ENCODE measurements at places on chromosomes 2 and 18. TPM values are rescaled to one million over a fixed set of nuclear protein-coding genes. Genes with fewer than 3 reads are reported as not detected.

GRCh38 chr2:41782306-41783158, 265.3 kb upstream of the PKDCC start:
- DNase-seq, result peak; percentile 31

- DNase-seq, result no peak
Measured at GRCh38 chr2:148680462-148680861, 35.9 kb downstream of the EPC2 start.

- peak; percentile 45 for DNase-seq
Measured at GRCh38 chr18:21760321-21760720, 19.7 kb downstream of the MIB1 start.

- DNase-seq, result no peak
Measured at GRCh38 chr18:7666195-7666776, 99.2 kb downstream of the PTPRM start.

GRCh38 chr2:197212344-197213262, 98.0 kb downstream of the ANKRD44 start:
- no peak for DNase-seq

DNA sequence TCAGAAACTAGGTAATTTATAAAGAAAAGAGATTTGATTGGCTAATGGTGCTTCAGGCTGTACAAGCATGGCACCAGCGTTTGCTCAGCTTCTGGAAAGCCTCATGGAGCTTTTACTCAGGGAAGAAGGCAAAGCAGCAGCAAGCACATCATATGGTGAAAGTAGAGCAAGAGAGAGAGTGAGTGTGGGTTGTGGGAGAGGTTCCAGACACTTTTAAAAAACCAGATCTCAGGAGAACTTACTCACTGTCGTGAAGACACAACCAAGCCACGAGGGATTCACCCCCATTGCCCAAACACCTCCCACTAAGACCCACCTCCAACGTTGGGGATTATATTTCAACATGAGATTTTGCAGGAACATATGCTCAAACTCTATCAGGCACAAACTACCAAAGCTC, 554.6 kb upstream of the TNP1 start:
- no peak for DNase-seq

- no peak for DNase-seq
Measured at GRCh38 chr18:7321831-7322230, 90.9 kb downstream of the LRRC30 start.

DNA sequence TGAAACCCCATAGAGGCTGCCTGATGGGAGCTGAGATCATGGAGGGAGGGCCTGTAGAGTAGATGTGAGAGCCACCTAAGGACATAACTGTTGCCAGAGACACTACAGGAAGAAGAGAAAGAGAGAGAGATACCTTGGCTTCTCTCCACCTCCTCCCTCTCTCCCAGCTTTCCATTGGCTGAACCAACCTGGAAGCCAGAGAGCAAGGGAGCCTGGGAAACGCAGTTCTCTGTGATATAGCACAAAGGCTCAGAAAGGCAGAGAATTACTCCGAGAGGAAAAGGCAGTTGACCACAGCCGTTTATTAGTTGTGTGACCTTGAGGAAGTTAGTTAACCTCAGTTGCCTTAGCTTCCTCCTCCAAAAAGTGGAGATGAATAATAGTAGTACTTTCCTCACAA, 37.7 kb upstream of the MAT2A start:
- no peak for DNase-seq

GRCh38 chr2:19899985-19900930, 1.5 kb downstream of the TTC32 start:
- DNase-seq, result no peak

DNA sequence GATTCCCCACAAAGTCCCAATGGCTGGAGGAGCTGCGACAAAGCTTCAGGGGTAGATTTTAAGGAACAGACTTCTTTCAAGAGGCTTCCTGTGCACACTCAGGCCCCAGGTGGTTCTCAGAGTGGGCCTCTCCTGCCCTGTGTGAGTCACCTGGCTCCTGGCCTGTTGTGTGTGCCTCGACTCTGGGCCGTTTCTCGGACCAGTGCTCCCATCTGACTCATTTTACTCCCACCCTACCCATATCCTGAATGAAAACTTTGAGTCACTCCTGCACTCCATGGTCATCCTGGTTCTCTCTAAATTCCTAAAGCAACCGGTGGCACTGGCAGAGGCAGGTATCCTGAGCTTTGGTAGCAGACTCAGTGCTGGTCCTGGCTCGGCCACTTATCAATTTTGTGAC, 84.1 kb downstream of the CELF4 start:
- DNase-seq, result no peak

DNA sequence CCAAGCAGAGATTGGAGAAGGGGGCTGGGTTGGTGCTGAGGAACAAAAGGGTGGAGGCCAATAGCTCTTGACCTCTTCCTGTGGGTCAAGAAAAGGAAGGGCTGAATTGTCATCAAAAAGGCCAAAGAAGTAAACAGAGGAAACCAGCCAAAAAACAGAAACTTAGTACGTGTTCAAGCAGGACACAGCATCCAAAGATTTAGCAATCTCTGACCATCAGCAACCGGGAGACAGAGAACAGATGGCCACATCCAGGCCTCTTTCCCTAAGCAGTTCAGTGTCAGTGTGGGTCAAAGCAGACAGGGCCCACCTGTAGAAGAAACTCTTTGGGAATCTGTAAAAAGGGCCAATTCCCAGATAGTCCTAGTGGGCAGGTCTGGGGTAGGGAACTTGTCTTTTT, 2.9 kb downstream of the DNPEP start:
- DNase-seq, result no peak

DNA sequence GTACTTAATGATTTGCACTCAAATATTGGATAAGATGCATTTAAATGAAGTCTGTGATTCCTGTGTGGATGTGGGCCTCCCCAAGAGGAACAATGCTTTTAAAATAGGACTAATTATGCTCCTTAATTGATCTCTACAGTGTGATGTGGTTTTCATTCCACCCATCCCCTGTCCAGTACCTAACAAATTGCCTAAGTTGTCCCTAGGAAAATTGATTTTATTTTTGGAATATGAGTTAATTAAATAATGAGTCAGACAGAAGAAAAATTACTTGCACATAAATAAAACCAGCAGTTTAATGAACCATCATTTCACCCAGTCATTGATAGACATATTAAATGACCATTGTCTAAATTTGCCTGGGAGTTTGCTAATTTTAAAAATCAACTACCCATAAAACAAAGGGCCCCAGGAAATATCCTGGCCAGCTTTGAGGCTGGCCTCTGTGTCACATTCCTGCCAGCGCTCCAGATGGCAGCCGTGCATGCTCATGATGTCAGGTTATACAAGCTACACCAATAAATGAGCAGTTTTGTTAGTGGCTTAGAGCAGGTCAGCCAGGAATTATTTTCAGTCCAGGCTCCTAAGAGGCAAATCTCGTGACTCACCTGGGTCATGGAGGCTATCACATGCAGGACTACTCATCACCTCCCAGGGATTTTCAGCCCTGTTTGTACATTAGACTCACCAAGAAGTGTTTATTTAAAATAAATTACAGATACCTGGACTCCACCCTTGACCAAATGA, 31.9 kb downstream of the ABHD3 start:
- DNase-seq, result no peak

GRCh38 chr2:168722592-168722991, 79.8 kb upstream of the NOSTRIN start:
- DNase-seq, result no peak

- DNase-seq, result no peak
Measured at GRCh38 chr18:79617511-79618500, 61.8 kb upstream of the CTDP1 start.

DNA sequence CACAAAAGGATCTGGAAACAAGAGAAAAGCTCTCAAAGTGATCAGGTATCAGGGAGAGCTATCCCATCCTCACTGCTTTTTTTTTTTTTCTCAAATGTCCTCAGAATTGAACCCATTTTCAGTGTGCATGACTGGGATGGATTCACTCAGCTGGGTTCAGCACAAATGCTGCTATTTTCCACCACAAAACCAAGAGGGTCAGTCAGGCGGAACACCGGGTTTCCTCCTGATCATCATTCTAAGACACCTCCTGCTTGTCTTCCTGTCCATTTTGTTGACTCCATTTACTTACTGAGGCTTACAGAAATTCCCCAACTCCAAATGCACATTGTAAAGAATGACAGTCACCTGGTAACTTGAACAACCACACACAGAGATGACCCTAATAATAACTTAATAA, 39.9 kb downstream of the CYRIA start:
- DNase-seq, result no peak

GRCh38 chr2:28274911-28275685, 117.6 kb upstream of the FOSL2 start:
- no peak for DNase-seq

DNA sequence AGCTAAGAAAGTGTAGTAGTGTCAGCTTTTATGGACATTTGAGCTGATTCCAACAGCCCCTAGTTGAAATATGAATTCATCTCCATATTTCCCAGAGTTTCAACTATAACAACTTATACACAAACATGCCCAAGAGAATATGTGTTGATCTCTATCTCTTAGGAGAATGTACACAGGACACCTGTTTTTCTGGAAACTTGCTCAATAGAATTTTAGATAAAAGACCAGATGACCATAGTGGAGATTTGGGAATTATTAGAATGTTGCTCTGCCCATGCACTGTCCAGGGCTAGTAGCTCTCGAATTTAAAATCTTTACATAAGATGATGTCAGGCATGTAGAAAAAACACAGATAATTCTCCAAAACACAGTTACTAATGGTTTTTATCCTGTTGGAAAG, 162.3 kb upstream of the VRK2 start:
- no peak for DNase-seq

DNA sequence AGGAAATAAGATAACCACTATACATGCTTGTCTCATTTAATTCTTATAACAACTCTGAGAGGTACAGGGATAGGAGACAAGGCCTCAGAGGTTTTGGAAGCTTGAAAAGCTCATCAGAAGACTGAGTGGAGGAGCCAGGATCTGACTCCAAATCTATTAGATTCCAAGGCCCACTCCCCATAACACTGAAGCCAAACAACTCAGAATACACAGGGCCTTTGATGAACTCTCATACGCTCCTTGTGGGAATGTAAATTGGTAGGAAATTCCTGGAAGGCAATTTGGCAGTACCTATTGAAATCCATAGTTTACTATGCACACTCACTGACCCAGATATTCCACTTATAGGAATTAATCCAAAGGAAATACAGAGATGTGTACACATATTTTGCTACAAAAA, 27.9 kb downstream of the WIPF1 start:
- DNase-seq, result no peak

GRCh38 chr18:61531182-61531581, 198.0 kb downstream of the CDH20 start:
- DNase-seq, result peak; percentile 90

DNA sequence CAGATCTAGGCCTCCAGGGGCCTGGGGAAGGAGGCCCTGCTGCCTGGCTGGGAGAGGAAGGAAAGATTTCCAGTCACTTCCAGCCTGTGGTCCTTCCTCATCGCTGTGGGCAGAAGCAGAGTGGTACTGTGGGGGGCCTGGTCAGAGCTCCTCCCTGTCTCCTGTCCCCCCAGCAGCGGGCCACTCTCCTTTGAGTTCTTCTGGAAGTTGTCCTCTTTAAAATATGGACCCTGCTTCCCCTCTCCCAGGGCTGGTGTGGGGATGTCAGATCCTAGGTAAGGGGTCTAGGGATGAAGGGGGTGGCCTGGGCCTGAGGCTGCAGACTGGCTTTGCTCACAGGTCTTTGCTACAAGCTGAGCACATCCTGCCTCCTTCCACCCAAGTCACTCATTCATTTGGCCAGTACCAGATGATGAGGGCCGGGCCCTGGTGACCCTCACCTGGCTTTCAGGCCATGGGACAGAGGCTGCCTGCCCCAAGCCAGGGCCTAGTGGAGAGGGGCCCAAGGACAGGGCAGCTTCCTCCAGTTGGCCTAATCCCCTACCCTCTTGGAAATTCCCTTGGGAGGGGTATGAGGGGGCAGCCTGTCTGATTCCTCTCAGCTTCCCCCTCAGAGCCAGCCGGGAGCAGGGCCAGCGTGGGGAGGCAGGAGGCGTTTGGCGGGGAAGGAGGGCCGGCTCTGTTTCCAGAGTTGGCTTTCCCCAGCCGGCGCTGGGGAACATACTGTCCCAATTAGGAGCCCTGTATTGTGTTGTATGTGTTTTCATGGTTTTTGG, 231.9 kb downstream of the DYSF start:
- no peak for DNase-seq

DNA sequence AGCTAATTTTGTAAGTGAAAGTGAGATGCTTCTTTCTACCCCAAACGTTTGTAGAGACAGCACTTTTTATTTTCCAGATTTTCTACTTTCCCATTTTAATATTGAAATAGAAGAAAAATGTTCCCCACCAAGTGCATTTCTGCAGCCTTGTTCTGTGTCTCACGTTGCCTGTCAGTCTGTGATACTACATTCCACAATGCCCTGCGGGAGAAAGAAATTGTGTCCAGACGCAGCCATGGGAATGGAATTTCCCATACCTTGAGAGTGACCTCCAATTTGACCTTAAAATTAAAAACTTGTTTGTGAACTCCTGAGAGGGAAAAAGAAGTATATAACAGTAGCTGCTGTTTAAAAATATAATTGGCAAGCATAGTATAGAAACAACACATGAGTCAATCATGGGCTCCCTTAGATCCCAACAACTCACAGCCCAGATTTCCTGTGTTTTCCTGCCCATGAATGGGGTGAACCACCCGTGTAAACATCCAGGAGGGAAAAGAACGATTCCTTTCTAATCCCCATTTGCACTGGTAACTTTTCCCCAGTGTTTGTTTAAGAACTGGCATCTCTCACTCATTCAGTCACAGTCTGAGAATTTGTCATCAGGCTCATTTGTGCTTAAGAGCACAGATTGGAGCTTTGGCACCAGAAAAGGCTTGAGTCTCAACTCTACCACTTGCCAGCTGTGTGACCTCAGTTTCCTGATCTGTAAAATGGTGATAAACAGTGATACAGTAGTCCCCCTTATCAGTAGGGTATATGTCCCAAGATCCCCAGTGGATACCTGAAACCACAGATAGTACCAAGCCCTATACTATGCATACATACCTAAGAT, 166.1 kb upstream of the ZNF521 start:
- DNase-seq, result no peak

GRCh38 chr2:197888321-197888720, 83.9 kb downstream of the PLCL1 start:
- DNase-seq, result no peak

DNA sequence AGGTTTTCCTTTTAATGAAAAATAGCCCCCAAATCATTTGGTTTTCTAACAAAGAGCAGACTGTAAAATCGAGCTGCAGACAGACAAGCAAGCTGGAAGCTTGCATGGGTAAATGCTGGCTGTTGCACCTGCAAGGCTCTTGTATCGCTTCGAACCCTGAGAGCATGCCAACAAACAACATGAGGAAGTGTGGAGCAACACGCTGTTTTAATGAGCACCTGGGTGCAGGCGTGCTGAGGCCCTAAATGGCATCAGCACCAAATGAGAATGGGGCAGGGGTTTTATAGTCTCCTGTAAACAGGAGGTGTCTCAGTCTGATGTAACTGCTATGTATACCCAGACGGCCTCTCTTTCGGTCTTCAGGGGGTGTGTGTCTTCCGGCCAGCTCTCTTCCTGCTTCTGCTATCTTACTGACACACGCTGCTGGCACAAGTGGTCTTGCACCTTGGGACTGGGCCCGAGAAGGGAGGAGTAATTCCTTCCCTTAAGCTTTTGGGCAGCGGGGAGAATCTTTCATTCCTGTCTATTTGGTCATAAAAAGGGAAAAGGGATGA, 31.9 kb upstream of the CDH2 start:
- DNase-seq, result no peak

- DNase-seq, result no peak
Measured at GRCh38 chr18:12585218-12585617, 72.7 kb downstream of the SPIRE1 start.

SLC5A7 gene
- 3.7 TPM for total RNA-seq

PSTPIP2 gene
- 4.5 TPM for total RNA-seq

CHRNA1 gene
- total RNA-seq, result 0.20 TPM

ITSN2 gene
- 29.8 TPM for total RNA-seq

SLC9A4 gene
- total RNA-seq, result 0.30 TPM

CXCR4 gene
- total RNA-seq, result 19.2 TPM

POTEJ gene
- 0.10 TPM for total RNA-seq

WDCP gene
- total RNA-seq, result 14.7 TPM

Measured in spinal cord (tissue), 10 donors.